Right atrium auricular region (tissue), 2 donors: ENCODE measurements at places on chromosomes 2 and 18.
A peak's percentile ranks its signal among the peaks of the same experiment; 100 is the strongest.

DNA sequence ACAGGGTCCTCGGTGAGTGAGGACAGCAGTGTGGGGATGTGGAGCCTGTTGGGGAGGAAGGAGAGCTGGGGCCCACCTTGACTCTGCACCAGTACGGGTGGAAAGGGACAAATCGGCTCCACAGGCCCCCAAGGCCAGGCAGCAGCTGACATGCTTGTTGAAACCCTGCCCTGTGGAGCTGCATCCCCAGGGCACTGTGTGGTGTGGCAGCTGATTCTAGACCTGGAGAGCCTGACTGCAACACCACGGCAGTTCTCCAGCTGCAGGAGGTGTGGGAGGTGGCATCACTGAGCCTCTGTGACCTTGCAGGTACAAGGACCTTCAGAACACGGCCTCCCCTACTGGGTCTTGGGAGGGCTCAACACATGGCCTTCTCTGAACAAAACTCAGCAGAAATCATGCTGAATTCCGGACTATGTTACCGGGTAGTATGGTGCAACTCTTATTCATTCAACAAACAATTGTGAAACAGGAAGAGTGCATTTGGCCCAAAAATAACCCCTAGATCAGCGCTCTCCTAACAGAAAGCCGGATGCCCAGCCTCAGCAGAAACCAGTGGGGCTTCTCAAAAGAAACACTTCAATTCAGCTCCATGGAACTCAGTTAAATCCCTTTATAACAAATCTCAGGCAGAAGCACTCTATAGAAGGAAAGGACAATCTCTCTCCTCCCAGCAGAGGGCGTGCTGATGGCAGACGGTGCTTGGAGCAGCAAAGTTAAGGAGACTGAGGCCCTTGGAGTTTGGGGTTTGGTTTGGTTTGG is 104.4 kb upstream of the SALL3 start:
- DNase-seq = peak; percentile 56

DNA sequence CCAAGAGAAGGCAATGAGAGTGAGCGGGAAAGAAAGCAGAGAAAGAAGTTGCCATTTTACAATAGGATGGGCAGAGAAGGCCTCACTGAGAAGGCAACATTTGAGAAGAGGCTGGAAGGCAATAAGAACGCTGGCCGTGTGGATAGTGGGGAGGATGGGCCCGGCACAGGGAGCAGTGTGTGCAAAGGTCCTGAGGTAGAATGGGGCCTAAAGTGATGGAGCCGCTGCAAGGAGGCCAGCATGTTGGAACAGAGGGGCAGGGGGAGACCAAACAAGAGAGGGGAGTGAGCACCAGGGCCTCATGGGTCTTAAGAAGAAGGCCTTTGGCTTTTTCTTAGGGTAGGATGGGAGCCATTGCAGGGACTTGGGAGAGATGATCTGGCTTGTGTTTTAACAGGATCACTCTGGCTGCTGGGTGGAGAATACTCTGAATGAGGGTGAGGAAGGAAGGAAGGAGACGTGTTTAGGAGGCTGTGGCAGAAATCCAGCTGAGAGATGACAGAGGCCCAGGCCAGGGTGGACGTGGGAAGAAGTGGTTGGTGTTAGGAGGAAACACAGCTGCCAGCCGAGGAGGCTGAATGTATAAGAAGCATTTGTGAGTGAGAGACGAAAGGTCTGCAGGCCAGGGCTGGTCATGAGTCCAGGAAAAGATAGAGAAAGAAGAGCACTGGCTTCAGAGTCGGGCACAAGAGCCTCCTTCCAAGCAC is 159.8 kb downstream of the KLHL29 start:
- DNase-seq = no peak

- DNase-seq = no peak
Measured at GRCh38 chr2:7950035-7950612, 731.7 kb upstream of the ID2 start.

GRCh38 chr2:37683241-37683640 is 11.8 kb upstream of the CDC42EP3 start:
- DNase-seq = no peak

DNA sequence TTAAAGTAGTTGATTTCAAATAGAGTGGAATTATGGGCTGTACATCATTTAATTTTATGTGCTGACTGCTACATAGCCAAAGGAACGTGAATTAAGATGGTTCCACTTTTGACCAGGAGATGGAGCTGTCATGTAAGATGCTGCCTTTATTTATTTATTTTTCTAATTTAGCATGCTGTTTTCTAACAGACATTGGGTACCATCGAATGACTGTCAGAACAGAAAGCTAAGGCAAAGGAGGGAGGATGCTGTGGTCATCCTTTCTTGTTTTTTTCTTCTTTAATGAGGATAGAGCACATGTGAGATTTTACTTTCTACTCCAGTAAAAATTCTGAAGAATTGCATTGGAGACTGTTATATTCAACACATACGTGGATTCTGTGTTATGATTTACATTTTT is at the start of gene SCN2A:
SCN2A (plus strand) TSS at position 185 of the 400 bp plus-strand sequence. CDS start 56,410 bp downstream, outside the sequence.
- DNase-seq = no peak

DNA sequence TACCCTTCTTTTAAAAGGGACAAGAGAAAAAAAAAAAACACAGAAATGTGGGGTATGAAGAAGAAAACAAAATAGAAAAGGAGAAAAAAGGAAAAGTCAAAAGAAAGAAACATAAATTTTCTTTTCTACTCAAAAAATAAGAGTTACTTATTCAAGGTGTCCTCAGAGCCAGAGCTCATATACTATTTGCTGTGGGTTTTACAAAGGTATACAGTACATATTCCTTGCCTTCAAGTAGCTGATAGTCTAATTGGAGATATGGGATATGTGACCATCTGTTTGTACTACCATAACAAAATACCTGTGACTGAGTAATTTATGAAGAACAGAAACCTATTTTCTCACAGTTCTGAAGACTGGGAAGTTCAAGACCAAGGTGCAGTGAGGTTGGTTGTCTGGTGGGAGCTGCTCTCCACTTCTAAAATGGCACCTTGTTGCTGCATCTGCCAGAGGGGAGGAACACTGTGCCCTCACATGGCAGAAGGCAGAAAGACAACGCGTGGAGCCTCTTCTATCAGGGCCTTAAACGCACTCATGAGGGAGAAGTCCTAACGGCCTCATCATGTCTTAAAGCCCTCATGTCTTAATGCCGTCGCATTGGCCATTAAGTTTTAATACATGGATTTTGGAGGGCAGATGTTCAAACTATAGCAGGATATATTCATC is 33.9 kb downstream of the NBAS start:
- DNase-seq = no peak

- DNase-seq = no peak
Measured at GRCh38 chr18:934518-935133, 30.0 kb downstream of the ADCYAP1 start.

- no peak for DNase-seq
Measured at GRCh38 chr2:25362434-25363145, 20.9 kb upstream of the DNMT3A start.

- no peak for DNase-seq
Measured at GRCh38 chr2:118668431-118669424, 178.7 kb downstream of the EN1 start.

- DNase-seq = no peak
Measured at GRCh38 chr2:84894758-84895520, 10.5 kb upstream of the TMSB10 start.

DNA sequence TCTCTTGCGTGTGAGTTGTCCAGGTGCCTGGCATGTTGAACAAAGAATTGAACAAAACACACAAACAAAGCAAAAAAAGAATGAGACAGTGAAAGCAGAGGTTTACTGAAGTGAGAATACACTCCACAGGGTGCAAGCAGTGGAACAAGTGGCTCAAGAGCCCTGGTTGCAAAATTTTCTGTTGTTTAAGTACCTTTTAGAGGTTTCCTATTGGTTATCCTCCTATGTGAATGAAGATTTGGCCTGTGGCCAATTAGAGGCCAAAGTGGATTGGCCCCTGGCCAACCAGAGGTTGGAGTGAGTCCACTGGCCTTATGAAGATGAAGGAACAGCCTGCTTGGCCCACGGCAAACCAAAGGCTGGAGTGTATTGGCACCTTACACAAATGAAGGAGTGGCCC is 1188.5 kb upstream of the NRXN1 start:
- no peak for DNase-seq

- DNase-seq = peak; percentile 34
Measured at GRCh38 chr2:108910011-108910431, 79.0 kb downstream of the EDAR start.

- no peak for DNase-seq
Measured at GRCh38 chr2:185335879-185336278, 402.7 kb upstream of the FSIP2 start.

GRCh38 chr2:76391678-76392077 is 681.0 kb upstream of the GCFC2 start:
- no peak for DNase-seq

DNA sequence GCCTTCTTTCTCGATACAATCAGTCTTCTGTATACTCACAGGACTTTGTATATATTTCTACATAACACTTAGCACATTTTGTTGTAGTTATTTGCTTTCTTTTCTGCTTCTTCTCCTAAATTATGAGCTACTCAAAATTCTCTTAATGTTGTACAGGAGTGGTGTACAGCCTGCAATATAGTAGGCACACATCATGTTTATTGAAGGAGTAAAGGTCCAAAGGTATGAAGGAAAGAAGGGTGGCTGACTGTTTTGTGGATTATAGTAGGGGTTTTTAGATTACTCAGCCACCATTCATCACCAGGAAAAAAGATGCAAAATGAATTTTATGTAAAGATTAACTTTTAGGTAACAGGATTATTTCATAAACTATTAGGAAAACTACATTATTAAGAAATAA is 54.1 kb downstream of the C18orf54 start:
- no peak for DNase-seq

GRCh38 chr18:24278591-24278990 is 119.0 kb downstream of the OSBPL1A start:
- DNase-seq = no peak

DNA sequence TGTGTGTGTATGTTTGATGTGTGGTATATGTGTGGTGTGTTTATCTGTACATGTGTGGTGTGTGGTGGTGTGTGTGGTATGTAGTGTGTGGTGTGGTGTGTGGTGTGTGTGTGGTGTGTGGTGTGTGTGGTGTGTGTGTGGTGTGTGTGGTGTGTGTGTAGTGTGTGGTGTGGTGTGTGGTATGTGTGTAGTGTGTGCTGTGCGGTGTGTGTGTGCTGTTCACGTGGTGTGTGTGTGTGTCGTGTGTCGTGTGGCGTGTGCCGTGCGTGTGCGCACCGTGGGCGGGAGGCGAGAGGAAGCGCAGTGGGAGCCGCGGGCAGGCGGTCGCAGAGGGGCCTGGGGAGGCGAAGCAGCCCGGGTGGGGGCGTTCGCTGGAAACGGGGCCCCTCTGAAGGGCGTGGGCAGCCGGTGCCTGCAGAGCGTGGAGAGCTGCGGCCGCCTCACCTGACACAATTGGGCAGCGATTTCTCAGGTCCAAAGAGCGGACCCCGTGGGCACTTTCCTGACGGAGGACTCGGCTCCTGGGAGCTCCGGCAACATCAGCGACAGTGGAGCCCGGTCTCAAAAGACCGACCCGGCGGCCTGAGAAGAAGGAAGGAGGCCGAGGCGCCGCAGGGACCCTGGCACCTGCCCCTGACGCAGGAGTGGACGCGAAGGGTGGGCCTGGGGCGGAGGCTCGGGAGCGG is 741.1 kb upstream of the SALL3 start:
- DNase-seq = no peak

GRCh38 chr2:85975581-85975980 is 86.8 kb upstream of the ST3GAL5 start:
- DNase-seq = peak; percentile 57
